ENCODE measurements at places on chromosomes 1 and 21.

GRCh38 chr1:44632598-44632997 lies 41.7 kb downstream of the TMEM53 start:
- DNase-seq, result no peak

DNA sequence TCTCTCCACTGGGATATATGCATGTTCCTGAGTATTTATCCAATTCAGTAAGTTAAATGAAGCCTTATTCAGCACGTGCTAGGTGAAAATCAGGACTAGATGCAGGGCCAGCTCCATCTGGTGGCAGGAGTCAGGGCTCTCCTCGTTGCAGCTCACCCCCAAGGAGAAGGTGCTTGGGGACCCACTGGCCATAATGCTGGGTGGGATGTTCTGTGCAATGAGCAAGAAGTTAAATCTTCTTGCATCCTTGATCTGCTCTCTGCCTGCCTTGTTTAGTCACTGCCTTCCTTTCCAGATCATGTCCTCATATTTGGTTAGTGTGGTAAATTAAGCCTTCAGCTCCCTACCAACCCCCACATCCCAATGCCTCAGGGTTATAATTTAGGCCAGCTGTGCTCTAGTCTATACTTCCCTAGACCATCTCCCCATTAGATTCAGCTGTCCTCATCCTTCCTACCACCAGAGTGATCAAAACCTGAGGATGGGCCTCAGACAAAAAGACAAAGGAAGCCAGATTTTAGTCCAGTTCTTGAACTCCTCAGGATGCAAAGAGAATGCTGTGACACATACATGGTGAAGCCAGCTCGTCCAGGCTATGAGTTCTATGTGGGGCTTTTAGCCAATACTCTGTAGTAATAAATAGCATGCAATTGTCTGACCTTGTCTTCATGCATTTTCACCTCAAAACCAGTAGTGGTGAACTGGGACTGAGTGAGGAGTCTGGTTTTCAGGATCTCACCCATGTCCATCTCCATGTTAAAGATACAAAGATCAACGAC lies 55.9 kb downstream of the SEC16B start:
- DNase-seq, result no peak

GRCh38 chr1:245370905-245371581 lies 216.3 kb downstream of the KIF26B start:
- no peak for DNase-seq

DNA sequence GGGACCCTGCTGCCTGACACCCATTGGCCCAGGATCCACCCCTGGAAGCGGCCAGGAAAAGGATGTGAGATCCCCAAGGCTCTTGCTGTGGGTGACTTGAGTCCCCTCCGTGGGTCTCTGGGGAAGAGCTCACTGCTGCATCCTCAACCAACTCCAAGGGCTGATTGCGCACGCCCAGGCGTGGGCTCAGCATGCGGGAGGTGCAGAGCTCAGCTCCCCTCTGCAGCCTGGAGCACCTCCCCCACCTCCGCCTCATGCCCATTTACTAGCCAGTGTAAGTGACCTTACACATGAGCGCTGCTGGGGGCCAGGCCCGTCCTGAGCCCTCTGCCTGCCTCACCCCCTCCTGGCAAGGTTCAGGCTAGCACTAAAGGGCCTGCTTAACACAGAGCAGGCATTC lies 138.4 kb upstream of the VAMP3 start:
- no peak for DNase-seq

- DNase-seq, result no peak
Measured at GRCh38 chr1:231319080-231319479, 18.6 kb downstream of the EXOC8 start.

DNA sequence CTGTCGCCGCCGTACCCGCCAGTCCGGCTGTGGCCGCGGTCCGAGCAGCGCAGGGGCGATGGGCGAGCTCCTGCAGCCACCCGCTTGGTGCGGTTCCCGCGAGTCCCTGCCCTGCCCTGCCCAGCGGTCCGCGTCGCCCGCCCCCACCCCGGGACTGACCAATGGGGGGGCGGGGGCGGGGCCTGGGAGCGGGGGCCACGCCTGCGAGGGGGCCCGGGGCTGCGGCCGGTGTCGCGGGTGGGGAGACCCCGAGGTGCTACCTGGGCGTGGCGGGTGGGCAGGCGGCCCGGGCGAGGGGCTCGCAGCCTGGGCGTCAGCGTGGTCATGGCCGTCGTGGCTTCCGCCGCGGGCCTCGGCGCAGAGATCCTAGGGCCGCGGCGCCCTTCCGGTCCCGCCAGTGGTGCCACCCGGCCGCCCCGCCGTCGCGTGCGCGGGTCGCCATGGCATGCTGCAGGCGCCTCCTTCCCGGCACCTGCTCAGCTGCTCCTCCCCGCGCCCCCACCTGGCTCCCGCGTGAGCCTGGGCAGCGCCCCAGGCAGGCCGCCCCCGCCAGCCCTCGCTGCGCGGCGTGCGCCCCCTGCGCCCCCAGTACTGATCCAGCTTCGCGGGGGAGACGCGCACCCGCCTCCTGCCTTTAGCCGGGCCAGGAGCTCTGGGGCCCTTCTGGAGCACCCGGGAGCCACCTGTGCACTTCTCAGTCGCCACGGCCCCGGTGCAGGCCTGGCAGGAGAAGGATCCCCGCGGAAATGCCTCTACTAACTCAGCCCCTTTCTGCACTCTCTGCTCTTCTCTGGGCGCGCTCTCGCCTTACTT lies at the start of gene BMP8B:
Gene BMP8B, minus strand, starts transcription at position 108 of the 813 bp plus-strand sequence. CDS start 380 bp downstream, outside the sequence.
- no peak for DNase-seq

DNA sequence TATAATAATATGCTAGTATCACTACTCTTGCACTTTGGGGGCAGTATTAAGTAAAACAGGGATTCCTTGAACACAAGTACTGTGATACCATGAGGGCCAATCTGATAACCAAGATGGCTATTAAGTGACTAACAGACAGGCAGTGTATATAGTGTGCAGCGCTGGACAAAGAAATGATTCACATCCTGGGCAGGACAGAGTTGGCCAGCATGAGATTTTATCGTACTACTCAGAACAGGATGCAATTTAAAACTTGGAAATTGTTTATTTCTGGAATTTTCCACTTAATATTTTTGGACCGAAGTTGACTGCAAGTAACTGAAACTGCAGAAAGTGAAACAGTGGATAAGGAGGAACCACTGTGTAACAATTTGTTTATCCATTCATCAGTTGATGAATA lies 74.6 kb downstream of the DNTTIP2 start:
- DNase-seq, result no peak

DNA sequence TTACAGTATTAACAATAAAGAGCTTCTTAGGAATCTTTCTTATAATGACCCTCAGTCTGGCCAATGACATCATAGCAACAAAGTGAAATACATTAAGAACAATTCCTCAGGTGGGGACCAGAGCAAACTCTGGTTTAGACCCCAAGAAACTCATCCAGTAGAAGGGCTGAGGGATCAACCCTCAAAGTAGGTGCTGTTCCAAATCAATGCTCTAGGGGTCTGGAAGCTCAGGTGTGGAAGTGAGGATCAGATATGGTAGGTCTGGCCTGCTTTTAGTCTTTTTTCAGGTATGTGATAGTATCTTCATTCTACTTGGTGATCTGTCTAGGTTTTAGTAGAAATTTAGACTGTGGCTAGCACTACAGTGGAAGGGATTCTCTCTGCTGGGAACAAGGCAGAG lies 291.7 kb downstream of the PDE4B start:
- DNase-seq, result no peak

GRCh38 chr1:204426971-204427701 lies 15.5 kb upstream of the PPP1R15B start:
- DNase-seq, result no peak

DNA sequence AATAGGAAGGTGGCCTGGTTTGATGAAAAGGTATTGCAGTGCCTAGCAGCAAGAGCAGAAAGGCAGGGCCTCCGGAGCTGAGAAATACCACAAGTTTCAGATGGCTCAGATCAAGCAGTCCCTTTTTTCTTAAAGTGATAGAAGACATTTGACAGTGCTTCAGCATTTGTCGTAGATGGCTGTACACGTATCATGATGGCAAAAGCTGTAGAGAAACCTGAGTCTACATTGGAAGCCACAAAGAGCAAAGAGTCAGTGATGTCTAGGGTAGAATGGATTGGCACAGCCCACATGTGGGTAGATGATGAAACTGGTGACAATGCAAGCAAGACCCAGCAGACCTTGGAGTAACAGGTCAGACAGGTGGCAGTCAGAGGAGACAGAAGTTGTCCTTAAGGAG lies 101.3 kb upstream of the ARTN start:
- DNase-seq, result no peak

DNA sequence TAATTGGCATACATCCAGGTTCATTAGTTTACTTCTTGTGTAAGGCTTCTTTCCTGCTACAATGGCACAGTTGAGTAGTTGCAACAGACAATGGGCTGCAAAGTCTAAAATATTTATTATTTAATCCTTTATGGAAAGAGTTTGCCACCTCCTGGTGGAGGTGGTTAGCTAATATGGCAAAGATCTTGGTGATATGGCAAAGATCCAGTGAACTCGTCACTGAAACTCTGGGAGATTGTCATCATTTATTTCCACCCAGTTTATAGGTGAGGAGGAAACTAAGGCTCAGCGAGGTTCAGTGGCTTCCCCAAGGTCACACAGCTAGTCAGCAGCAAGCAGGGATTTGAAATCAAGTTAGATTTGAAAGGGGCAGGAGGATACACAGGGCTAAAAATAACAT lies 16.1 kb upstream of the IFFO2 start:
- DNase-seq, result no peak

GRCh38 chr1:107526524-107527198 lies 385.8 kb downstream of the NTNG1 start:
- no peak for DNase-seq

GRCh38 chr1:116808200-116808847 lies 54.1 kb downstream of the CD2 start:
- DNase-seq, result no peak

- no peak for DNase-seq
Measured at GRCh38 chr1:165852871-165853270, 25.5 kb downstream of the UCK2 start.

DNA sequence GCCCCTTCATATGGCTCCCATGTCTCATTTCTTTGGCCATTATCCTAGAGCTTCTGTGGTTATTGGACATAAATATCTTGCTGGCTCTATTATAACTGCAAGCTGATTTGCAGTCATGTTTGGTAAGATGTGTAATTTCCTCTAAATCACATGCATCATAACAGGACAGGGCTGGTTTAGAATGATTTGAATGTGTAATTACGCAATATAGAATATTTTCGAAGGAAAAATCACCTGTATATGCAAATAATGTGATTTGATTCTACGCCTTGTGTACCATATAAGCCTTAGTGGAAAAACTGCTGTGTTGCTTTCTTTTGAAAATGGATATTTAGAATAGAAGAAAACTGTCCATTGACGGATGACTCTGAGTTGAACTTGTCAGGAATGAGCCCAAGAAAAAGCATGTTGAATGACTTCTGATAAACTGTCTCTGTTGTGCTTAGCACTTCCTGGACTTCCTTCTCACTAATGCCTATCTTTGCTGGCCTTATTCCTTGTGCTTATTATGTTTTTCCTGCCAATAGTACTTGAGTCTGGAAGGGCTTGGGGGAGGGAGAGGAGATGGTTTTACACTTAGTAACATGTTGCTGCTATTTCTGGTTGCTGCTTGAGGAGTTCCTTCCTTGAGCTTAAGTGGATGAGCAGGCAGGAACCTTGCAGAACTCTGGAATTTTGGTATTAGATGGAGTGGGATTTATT lies 6.5 kb downstream of the CACHD1 start:
- DNase-seq, result no peak

DNA sequence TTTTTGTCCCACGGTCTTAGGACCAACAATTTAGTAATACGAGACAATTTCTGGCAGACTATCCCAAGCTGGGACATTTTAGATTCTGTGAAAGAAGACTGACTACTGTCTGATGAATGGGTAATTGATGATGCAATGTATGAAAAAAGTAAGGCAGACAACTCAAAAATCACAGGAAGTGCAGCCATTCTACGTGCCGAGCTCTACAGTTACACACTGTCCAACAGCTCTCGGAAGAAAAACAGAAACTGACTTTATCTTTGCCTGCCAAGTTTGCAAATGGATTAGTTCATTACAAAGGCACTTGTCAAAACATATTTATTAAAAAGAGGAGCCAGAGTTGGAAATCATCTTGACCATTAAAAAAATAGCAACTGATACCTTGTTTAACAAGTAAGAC lies 31.3 kb downstream of the ZBTB8B start:
- DNase-seq, result no peak

GRCh38 chr1:212562771-212563170 lies 45.8 kb upstream of the ATF3 start:
- DNase-seq, result no peak

GRCh38 chr21:18617291-18617690 lies 213.7 kb upstream of the TMPRSS15 start:
- DNase-seq, result no peak
